ENCODE measurements at places on chromosomes 4 and X.

- DNase-seq, result peak; percentile 65
Observed at GRCh38 chrX:19887911-19888879, 795 bp upstream of the SH3KBP1 start.

DNA sequence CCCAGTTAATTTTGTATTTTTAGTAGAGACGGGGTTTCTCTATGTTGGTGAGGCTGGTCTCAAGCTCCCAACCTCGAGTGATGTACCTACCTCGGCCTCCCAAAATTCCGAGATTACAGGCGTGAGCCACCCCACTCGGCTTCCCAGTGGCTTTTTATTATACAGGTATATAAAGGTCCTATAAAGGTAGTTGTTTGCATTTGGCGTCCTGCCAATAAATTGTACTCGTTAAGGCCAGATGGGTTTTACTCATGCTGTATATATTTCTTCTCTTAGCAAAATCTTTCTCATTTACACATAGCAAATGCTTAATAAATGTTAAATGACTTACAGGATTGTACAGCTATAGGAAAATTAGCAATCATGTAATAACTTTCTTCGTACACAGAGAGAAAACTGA is 6.9 kb downstream of the SHROOM3 start:
- DNase-seq, result no peak

DNA sequence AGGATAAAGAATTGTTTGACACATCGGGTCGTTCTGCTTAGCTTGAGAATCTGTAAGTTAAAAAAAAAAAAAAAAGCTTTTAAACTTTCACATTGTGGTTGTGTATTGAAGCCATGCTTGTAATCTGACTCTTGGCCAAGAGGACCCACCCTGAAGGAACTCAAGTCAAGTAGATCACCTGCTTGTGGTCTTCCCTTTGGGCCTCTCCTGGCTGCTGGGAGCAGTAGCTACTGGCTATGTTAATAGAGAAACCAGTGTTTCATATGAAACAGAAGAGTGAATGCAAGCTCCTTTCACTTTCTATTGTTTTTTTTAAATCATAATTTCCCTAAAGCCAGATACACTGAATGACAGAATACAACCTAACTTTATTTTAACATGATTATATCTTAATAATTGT is 402.4 kb upstream of the NDST4 start:
- DNase-seq, result no peak

GRCh38 chrX:40579900-40580536 is 752 bp upstream of the ATP6AP2 start:
- DNase-seq, result no peak

GRCh38 chr4:40454816-40455215 is 119.7 kb downstream of the CHRNA9 start:
- no peak for DNase-seq

- DNase-seq, result no peak
Observed at GRCh38 chrX:71626576-71626975, 8.3 kb upstream of the CXCR3 start.

- DNase-seq, result no peak
Observed at GRCh38 chrX:107827030-107827831, 1.6 kb downstream of the MID2 start.

- DNase-seq, result no peak
Observed at GRCh38 chr4:184007891-184008290, 102.8 kb downstream of the STOX2 start.

GRCh38 chr4:141645611-141646340 is 9.4 kb downstream of the IL15 start:
- DNase-seq, result no peak

DNA sequence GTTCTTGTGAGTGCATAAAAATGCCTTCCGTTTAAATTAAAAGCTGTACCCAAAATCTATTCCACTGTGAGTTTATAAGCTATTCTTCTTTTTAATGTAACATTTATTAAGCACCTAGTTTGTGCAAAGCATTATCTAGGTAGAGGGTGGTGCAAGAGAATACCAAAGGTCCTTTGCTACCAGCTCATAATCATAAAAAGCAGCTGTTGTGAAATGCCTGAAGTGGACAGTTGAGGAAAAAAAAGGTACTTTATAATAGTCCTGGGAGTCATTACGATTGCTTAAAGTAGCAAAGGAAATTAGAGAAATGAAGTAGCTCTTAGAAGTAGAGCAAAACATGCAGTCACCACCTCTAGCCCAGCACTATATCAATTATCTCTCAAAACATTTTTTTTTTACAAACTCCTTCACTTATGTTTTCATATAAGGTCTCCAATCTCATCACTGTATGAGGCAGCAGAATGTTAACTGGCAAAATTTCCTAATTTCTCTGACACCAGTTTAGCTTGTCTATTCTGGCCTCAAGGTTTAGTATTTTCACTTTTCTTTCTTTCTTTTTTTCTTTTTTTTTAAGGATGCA is 2.1 kb downstream of the MBNL3 start:
- no peak for DNase-seq

DNA sequence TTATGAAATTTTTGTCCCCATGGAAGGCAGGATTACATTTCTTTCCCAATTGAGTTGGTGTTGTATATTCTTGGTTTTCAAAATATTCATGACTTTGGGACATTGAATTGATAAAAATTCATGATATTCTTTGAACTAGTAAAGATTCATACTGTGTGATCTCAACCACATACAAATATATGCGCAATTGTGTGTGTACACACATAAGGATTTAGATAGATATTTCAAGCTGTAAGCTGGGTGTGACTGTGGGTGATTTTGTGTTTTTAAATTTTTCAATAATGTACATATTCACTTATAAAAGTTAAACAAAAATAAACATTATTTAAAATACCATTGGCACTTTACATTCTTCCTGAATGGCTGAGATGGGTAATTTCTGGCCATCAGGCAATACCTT is 19.5 kb upstream of the VSIG1 start:
- no peak for DNase-seq

- DNase-seq, result no peak
Observed at GRCh38 chr4:95124906-95125504, 367.2 kb downstream of the BMPR1B start.

DNA sequence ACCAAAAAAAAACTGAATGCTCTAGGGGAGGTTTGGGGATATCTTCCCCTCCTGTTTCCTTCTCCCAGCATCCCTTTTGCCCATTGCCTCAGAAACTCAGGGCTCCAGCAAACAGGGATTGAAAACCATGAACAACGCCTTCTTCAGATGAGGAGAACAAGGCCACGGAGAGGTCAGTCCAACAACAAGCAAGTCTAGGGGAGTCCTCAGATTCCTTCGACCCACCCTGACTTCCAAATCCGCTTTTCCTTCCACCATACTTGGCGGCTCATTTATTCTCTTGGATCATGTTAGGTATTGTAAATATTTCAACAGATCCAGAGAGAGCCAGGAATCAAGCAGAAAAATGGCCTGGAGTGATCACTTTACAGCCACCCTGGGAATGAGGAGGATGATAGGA is 21.9 kb downstream of the REELD1 start:
- DNase-seq, result no peak

DNA sequence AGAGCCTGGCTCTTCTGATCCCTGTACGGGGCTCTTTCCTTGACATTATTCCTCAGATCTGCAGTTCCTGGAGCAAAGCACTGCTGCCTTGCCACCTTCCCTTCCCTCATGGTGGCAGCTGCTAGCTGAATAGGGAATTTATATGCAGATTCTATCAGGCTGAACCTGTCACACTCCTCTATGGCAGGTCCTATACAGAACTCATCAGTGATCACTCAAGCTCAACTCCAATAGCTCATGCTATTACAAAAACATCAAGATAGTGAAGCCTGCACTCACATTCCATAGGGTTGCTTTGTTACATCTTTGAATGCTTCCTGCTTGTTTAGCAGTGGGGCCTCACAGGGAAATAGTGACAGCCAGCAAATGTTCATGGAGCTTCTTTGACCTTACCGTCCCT is 71.7 kb downstream of the SLC2A9 start:
- no peak for DNase-seq

DNA sequence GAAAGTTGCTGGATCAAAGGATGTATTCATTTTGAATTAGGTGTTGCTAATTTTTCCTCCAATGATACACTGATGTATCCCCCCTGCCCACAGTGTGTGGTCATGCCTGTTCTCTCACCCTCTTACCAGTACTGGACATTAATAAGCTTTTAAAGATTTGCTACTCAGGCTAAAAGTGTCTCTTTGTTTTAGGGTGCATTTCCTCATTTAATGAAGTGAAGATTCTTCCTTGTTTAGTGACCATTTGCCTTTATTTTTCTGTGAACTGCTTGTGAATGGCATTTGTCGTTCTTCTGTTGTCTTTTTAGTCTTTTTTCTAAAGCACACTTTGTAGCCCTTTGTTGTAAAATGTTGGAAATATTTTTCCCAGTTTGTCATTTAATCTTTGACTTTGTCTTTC is 5.0 kb downstream of the MSMO1 start:
- DNase-seq, result no peak

- DNase-seq, result no peak
Observed at GRCh38 chr4:94567811-94568210, 116.1 kb downstream of the PDLIM5 start.
